ENCODE measurements at places on chromosomes 1 and 21.

DNA sequence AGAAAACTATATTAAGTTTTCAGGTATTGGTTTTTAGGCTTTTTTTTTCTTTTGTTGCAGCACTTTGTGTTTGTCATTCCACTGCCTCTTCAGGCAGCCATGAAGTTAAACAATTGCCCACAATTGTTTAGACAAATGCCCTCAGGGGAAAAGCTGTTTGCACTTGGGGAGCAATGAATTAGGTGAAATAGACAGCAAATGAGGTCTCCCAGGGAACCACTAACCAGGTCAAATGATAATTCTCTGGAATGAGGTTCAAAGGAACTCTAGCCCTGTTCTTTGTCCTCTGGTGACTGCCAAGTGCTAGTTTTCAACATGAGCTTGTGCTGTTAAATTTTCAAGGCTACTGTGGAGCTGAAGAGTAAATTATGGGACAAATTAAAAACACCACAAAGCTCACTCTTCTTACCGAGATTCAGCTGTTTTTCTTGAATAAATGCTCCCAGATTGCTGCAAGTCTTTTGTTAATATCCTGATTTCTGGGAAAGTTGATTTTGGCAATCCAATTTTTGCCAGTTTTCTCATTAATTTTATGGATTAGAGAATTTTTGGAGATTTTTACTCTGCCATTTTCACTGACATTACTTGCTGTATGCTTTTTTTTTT lies 15.1 kb upstream of the MAB21L3 start:
- DNase-seq = no peak

DNA sequence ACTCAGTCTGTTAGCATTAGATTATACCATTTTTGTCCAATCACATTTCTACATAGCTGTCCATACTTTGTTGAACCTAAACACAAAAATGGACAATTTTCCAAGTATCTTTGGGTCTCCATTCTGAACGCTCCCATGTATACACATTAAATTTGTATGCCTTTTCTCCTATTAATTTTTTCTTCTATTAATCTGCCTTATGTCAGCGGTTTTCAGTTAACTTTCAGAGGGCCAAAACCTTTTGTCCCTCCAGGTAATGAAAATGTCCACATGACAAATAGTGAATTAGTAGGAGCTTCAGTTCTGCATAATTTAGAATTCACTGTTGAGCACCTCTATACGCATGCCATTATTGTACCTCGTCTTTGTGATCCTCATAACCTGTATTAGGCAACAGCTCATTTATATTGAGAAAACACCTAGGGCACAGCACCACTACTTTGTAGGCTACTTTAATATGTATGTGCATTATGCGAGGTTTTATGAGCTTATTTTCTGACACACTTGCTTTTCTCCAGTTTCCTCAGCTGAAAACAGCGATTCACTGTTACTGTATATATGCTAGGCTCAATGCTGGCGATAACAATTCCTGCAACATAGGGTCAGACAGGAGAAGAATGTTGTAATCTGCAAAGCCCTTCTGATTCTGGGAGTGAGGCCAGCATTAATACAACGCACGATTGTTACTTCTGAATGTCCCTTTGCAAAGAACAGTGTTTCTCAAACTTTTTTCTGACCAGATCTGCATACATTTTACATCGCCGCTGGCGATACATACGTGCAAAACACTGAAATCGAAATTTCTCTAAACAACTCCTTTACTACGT lies 1.1 kb upstream of the ABCD3 start:
- DNase-seq = peak; percentile 5

GRCh38 chr1:83000286-83000685 lies 998.6 kb downstream of the TTLL7 start:
- DNase-seq = no peak

- no peak for DNase-seq
Observed at GRCh38 chr1:16248603-16249516, 11.9 kb upstream of the CPLANE2 start.

DNA sequence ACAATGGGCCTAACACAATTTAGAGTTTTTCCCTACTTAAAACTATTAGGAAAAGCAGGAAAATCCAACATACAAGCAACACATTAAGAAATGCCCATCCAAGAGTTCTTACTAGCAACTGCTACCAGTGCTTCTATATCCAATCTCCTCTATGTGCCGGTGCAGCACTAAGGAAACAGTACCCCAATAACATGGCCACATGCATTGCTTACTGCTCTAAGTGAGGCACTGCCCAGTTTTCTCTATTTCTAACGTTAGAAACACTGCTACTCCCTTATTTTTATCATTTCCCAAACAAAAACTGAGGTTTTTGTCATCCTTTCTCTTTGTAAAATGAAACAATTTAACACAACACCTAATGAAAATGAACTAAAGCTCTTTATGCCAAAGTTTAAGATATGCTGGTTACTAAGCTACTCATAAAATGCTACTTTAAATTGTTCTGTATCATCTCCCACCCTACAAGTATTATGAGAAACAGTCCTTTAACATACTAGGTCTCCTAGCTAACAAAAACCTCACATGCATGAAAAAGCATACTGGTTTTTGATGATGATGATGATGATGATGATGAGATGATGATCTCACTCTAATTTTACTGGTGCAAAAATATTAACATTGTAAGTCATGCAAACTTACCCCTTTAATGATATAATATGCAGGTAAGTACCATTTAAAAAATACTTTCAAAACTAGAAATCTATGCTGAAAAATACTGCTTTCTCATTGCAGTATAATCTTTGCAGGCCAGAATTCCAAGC lies 90.7 kb upstream of the TTC39A start:
- DNase-seq = no peak

DNA sequence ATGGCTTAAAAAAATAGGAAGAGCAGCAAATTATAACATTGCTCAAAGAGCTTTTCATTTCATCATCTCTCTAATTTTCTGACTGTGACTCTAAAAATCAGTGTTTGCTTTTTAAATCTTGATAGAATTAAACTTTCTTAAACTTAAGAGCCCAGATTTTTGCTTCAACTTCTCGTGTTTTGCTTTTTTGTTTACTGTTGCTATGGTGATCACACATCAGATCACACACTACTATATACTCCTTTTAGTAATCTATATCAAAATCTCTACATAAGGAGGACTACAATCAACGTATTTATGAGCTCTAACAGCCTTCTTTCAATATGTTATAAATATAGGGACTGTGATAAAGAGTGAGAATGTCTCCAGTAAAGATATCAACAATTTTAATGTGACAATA lies 537.3 kb downstream of the KCNT2 start:
- no peak for DNase-seq

- no peak for DNase-seq
Observed at GRCh38 chr1:170803711-170804110, 131.6 kb upstream of the MROH9 start.

Data from SK-N-DZ (cell line).